ENCODE measurements at places on chromosomes 4 and X. TPM values are rescaled to one million over a fixed set of nuclear protein-coding genes. Genes with fewer than 3 reads are reported as not detected.
A peak's percentile ranks its signal among the peaks of the same experiment; 100 is the strongest.

PCDH19 gene
- polyA plus RNA-seq, result 0.02 TPM

BCORL1 gene
- 3.2 TPM for polyA plus RNA-seq

DNA sequence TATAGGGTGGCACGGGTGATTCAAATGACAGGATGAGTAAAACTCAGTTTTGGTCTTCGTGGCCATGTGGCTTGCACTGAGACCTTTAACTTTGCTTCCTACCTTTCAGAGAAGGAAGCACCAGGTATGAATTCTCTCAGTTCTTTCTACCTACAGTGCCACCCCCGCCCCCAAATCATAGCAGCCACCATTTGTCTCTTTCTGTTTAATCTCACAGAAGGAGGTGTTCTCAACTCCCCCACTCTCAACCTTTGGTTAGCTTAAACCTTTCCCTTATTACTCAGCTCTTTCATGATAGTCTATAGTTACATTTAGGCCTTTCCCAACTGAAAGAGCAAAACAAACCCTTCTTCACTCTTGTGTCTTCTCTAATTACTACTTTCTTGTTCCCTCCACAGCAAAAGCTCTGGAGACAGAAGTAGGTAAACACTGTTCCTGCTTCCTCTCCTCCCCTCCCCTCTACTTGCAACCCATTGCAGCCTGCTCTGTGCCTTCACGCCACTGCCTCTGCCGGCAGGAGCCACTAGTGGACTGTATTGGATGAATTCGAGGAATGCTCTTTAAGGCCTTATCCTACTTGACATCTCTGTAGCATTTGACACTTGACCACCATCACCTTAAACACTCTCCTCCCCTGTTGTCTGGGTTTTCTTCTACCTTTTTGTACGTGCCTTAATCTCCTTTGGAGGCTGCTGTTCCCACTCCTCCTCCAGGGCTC lies 123.7 kb downstream of the AFF1 start:
- H3K4me1 ChIP-seq, result peaks cover 9% of the 10 kb centered on the region
- no peaks in the 10 kb centered on the region for H3K27me3 ChIP-seq
- peak overlapping the region; percentile 71 for H3K27ac ChIP-seq
- no peak for DNase-seq
- H3K36me3 ChIP-seq, result no peaks in the 10 kb centered on the region

DNA sequence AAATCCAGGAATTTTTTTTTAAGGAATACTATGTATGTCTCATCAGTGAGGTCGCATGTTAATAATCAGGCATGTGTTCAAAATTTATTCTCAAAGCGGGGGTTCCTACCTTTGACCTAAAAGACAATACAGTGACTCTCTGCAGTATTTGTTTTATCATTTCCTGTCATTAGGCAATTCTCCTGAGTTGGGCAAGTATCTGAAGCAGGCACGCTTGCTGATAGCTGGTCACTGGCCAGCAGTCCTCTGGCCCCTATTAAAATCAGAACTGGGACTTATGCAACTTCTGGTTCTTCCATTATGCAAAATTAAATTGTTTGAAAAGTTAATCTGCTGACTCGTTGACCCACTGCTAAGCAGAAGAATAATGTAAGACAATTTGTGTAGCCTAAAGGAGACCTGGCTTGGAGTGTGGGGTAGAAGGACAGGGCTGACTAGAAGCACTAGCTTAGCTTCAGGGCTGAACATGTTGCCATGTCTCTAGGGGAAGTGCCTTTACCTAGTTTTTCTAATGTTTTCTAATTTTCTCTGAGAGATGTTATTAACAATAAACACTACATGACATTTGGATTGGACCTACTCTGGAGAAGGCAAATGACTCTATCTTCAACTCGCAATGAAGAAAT lies 36.0 kb upstream of the GABRA2 start:
- H3K27me3 ChIP-seq, result peaks cover 2% of the 10 kb centered on the region
- H3K36me3 ChIP-seq, result no peaks in the 10 kb centered on the region
- no peaks in the 10 kb centered on the region for H3K4me1 ChIP-seq
- H3K4me3 ChIP-seq, result no peak overlapping the region
- no peak overlapping the region for H3K27ac ChIP-seq

DNA sequence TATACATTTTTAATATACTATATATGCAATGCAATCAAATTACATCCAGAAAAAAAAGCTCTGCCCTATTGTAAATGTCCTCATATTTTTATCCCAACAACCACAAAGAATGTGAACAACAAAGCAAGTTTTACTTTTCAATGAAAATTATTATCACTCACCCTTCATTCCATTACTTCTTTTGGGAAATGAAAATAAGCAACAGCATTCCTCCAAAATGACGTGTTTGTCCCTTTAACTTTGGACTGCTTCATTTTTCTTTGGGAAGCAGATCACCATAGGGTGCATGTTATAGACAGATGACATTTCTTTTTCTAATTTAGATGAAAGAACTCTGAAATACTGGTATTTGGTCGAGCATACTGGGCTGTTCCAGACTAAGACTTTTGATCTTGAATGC lies 667.1 kb upstream of the BOD1L1 start:
- H3K27me3 ChIP-seq, result no peaks in the 10 kb centered on the region
- no peaks in the 10 kb centered on the region for H3K36me3 ChIP-seq
- no peak overlapping the region for H3K27ac ChIP-seq
- H3K4me1 ChIP-seq, result no peaks in the 10 kb centered on the region
- DNase-seq, result no peak

DNA sequence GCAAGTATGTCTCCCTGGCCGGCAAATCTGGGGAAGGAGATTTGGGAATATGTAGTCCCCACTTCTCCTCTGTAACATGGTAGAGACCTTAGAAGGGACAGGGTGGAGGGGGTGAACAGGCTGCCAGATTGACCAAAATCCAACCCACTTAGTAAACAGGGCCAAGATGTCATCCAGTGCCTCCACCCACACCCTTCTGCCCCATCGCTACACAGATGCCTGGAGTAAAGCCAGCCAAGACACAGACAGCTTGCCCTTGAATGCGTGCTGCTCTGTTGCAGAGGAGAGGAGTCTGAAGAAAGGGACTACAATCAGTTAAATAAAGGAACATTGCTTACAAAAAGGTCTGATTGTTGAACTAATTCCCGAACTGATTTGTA lies 160.1 kb upstream of the LDB2 start:
- H3K27ac ChIP-seq, result no peak overlapping the region
- H3K4me1 ChIP-seq, result peaks cover 10% of the 10 kb centered on the region
- H3K4me3 ChIP-seq, result no peak overlapping the region
- peaks cover 19% of the 10 kb centered on the region for H3K27me3 ChIP-seq

DNA sequence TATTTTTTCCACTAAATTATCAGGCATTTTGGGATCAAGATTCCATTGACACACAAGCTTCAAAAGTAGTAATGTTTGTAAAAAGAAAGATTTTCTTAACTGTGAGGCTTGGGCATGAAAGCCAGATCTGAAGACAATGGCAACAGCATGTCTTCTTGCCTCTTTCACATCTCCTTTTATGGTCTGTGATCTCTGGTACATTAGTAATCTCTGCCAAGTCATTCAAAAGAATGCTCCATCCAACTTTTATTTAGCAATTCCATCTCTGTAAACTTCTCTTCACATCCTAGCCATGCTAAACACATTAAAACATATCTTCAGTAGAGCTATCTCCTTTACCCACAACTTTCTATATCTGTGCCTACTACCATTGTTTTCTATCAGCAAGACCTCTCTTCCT lies 465.4 kb downstream of the FAT4 start:
- no peaks in the 10 kb centered on the region for H3K36me3 ChIP-seq
- no peak overlapping the region for H3K4me3 ChIP-seq
- H3K27ac ChIP-seq, result no peak overlapping the region
- DNase-seq, result peak; percentile 50
- H3K4me1 ChIP-seq, result no peaks in the 10 kb centered on the region
